ENCODE measurements at places on chromosomes 7 and 10. TPM values are rescaled to one million over a fixed set of nuclear protein-coding genes. Genes with fewer than 3 reads are reported as not detected.

DNA sequence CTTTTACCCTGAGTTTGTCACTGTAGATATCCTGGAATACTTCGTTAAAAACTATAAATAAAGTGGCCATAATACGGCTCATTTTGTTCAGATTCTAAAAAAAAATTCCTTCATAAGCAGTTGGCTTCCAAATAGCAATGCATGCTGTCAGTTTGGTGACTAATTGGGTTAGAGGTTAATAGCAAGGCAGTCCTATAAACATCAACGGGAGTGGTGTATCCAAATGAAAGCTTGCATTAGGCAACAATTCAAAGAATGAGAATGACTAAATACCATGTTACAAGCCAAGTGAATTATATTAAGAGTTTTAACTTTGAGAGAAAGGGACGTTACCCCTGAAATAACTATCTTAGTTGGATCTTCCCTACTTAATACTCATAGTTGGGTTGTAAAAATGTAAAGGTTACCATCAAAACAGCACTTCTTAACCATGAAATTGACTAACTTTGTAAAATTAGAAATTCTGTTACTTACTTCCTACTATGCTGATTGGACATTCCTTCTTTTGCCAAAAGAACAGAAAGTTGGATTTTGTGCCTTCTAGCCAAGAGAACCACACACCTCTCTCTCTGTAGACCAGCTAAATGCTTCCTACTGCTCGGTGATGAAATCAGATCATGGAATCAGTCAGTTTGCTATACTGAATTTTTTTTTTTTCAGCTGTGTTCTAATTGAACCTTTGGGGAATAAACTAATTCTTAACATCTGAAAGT lies 98.0 kb downstream of the KAT6B start:
- DNase-seq = no peak

The LIPM gene
- total RNA-seq = not detected

The VPS37D gene
- 8.8 TPM for total RNA-seq

DNA sequence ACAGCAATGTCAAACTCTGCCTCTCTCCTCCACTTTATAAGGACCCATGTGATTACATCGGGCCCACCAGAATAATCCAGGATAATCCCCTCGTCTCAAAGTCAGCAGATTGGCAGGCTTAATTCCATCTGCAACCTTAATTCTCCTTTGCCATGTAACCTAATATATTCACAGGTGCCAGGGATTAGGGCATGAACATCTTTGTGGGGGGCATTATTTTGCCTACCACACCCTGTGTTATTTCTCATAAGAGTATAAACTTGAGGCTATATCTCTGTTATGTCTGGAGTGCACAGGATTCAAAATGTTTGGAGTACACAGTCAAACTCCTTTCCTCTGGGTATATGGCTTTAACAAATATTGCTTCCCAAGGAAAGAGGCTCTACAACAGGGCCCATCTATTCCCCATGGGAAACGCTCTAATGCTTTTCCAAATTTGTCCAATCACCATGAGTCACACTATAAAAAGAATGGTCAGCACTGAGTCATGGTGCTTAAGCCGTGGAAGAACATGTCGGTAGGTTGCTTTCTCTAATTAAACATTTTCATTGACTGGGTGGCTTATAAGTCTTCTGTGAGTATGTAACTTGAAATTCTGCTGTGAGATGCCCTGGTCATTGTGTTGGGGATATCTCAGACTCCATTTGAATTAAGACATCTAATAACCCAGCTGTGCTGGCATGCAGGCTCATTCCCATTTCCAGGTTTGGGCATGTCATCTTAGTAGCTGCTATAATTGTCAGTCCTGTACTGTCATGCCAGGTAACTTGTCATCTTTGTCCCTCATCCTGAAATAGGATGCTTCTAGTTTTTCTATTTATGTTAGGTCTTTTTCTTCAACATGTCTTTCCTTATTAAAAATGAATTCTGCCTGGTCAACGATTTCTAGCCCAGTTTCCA lies 11.5 kb upstream of the AKR1B10 start:
- no peak for DNase-seq

The DLG5 gene
- total RNA-seq = 70.3 TPM

The CFTR gene
- 2.0 TPM for total RNA-seq

DNA sequence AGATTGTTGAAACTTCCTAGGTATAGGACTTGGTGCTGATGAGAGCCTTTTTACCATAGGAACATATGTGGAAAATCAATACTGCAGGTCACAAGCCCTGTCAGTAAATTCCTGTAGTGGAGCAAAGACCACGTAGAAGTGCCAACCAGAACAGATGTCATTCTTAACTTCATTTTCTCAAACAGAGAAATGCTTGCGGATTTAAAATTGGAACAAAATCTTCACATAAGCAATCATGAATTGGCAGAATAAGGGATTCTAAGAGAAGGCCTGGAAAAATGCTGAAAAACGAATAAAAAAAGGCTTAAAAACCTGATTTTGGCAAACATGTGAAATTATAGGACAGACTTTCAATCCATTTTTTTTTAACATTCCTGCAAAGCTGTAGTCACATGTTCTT lies 80.8 kb upstream of the SMIM30 start:
- no peak for DNase-seq

DNA sequence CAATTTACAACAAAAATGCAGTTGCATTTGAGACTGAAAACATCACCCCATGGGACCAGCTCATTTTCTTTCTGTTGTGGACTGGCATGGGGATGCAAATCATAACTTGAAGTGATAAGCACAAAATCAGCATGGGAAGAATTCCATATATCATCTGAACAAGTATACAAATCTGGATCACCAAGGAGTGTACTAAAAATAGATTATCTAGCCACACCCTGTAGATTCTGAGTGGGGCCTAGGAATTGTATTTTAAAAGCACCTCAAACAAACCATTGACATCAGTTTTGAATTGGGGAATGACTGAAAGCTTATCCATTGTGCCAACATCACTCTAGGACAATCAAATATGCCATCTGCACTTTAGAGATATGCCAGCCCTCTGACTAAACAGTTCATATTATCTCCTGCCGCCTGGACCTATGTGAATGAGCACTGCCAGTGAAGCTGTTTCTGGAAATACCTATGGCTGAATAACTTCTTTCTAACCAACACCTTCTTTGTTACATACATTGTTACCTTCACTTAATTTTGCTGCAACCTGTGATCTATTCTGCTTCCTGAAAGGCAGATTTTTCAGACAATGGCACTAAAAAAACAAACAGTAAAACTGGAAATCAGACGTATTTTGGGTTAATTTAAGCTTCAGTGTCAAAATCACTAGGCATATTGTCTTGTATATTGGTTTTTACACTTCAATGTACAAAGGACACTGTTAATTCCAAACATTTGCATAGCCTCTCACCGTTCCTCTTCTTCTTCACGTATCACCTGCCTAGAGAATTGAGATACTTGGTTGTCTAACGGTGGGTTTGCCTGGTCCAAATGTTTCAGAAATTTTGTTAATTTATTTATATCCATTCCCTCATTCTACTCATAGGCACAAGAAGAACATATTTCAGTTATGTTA lies 42.4 kb upstream of the HGF start:
- no peak for DNase-seq

GRCh38 chr10:8278099-8278498 lies 223.6 kb downstream of the GATA3 start:
- DNase-seq = no peak

The TMUB1 gene
- 36.6 TPM for total RNA-seq

- DNase-seq = no peak
Observed at GRCh38 chr10:29319205-29319781, 30.4 kb downstream of the LYZL1 start.

The MORN4 gene
- total RNA-seq = 13.6 TPM

DNA sequence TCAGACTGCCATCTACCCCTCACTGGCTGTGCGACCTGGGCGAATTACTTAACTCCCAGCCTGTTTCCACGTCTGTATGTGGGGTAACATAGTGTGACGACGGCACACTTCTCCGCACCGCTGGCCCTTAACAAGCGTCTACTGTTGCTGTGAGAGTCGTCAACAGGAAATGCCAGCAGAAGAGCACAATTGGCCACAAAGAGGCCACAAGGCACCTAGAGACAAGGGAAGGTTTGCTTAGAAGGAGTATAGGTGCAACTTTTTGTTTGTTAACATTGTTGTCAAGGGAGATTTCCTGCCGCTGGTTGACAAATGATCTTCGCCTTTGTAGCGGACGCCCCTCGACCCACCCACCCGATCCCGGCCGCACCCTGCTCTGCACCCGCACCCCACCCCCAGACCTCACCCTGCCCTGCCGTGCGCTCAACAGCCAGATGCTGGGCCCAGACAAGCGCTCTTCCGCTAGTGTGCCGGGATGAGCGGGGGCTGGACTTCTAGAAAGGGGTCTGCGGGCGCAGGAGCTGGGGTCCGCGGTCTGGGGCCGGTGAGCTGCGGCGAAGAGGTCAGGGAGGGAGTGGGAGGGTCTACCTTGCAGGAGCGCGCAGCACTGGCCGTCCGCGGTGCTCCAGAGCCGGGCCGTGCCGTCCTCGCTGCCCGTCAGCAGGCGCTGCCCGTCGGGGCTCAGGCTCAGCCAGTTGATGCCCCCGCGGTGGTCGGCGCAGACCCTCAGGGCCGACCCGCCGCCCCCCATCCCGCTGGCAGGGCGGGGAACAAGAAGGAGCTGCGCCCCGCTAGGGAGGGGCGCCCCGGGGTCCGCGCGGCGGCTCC lies 785 bp downstream of the WDR86 start:
- DNase-seq = no peak
